GM12891 (cell line): ENCODE measurements at places on chromosomes 6 and 20.

- no peak for DNase-seq
These were observed 206.0 kb upstream of the FOXQ1 start for GRCh38 chr6:1105833-1106400.

GRCh38 chr20:14617123-14617522, 279.7 kb upstream of the FLRT3 start:
- no peak for DNase-seq

DNA sequence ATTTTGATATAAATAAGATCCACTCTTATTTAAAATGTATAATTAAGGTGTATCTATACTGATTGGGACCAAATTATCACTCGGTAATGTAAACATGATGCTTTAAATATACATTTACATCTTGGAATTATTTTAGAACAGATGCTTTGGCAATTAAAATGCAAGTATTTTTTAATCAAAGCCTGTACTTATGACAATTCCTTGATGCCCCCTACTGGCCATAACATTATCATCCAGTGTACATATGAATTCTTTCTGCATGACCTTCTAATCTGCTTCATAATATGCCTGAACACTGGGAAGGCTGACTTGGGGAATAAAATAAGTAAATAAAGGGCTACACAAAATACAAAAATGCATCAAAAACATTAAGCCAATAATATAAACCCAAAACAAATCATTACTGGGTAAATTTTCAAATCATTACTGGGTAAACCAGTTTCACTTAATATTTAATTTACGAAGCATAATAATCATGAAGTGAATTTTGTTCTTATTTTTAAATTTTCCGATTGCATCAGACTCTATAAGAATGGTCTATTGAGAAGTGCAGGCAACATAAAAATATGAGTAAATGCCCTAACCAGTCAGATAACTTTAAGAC, 65.1 kb downstream of the CGA start:
- DNase-seq, result no peak

- no peak for DNase-seq
These were observed 4.0 kb upstream of the FERMT1 start for GRCh38 chr20:6126846-6127245.

DNA sequence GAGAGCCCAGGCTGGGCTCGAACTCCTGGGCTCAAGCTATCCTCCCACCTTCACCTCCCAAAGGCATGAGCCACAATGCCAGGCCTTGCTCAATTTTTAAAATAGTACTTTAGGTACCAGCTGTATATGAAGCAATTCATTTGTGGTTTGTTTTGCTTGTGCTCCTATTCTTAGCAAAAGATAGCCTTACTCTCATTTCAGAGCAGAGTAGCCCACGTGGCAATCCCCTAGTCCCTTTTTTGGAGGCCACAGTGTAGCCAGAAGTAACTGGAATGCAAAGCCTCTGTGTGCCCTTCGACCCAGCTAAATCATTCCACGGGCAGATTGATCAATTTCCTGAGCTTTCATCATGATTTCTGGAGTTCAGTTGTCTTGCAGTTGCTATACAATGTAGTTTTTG, 372.2 kb downstream of the NRN1 start:
- DNase-seq, result no peak

DNA sequence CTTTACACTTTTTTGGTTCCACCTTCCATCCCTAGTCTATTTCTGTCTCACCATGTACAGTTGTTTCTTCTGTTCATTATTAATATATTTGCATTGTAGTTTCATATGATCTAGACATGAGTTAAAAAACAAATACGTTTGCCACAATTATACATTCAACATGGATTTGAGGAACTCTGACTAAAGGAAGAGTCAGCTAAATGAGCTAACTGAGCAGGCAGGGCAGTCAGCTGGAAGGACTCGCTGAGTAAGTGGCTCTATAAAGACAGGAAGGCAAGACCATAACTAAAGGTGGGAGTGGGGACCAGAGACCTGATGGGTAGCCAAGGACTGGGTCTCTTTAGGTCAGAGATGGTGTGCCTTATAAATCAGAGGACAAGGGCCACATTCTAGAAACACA, 26.3 kb downstream of the TMX4 start:
- no peak for DNase-seq

- peak; percentile 29 for DNase-seq
These were observed 828 bp upstream of the DSTN start for GRCh38 chr20:17568972-17569521.

DNA sequence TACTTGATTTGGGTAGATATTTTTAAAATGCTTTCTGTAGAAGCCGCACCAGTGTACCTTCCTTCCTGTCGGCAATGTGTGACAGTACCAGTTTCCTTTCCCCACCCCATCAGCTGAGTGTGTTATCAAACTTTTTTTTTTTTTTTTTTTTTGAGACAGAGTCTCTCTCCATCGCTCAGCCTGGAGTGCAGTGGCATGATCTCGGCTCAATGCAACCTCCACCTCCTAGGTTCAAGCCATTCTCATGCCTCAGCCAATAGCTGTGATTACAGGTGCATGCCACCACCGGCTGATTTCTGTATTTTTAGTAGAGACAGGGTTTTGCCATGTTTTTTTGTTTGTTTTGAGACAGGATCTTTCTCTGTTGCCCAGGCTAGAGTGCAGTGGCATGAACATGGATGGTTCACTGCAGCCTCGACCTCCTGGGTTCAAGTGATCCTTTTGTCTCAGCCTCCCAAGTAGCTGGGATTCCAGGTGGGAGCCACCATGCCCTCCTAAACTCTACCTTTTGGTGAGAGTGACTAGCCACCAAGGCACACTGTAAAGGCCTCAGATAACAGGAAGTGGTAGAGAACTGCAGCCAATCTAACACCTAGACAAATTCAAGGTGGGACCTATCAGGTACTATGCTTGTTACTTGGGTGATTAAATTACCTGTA, 26.5 kb upstream of the ZBTB22 start:
- no peak for DNase-seq

DNA sequence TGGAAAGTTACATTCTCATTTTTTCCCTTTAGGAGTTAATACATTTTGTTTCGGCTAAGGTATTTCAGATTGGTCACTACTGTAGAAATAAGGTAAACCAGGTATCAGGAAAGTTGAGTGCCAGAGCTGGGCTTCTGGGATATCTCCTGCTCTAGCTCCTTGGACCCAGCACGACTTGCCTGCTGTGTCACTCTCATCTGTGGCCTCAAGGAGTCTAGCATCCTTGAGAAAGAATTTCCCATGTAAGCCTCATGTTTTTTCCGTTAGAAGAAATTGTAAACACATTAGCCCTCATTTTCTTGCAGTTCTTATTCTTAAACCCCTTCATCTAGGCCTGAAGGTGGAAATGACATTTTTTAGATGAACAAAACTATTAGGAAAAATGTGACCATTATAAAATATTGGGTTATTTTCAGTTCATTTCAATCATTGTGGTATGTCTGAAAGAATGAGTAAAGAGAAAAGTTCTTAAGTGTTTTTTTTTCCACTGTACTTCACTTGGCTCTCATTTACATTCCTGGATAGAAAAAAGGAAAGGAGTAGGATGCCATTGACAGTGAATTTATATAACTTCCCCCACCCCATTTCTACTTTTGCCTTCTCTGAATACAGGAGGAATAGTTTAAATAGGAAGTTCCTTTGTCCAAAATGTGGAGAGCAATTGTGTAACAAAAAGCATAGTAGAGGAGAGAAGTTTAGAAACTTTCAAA, 46.7 kb downstream of the CD2AP start:
- no peak for DNase-seq

GRCh38 chr6:108291091-108291490, 3.8 kb upstream of the AFG1L start:
- no peak for DNase-seq

- DNase-seq, result peak; percentile 54
These were observed 37.0 kb downstream of the MAK start for GRCh38 chr6:10801224-10801848.

- no peak for DNase-seq
These were observed 52.3 kb downstream of the RNGTT start for GRCh38 chr6:88910922-88911778.

- no peak for DNase-seq
These were observed 11.4 kb downstream of the SYTL3 start for GRCh38 chr6:158661156-158661685.

DNA sequence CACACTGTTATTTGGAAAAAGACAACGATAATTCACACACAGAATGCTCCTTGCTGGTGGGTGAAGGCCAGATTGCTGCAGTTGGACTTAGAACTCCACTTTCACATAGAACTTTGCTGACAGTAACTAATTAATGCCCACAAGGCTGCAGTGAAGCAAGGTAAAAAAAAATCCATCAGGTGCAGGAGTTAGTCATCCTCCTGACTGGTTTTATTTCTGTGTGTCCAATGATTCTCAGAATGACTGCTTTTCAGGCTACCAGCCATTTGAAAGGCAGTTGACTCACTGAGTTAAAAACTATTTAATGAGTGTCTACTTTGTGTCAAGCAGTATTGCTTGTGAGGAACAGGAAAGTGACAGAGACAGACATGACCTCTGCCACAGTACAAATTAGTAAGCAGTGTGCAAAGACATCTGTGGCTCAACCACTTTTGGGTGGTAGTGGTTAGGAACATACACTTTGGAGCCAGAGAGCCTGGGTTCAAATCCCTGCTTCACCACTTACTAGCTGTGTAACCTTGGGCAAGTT, 41.9 kb downstream of the ELOVL5 start:
- peak; percentile 20 for DNase-seq

DNA sequence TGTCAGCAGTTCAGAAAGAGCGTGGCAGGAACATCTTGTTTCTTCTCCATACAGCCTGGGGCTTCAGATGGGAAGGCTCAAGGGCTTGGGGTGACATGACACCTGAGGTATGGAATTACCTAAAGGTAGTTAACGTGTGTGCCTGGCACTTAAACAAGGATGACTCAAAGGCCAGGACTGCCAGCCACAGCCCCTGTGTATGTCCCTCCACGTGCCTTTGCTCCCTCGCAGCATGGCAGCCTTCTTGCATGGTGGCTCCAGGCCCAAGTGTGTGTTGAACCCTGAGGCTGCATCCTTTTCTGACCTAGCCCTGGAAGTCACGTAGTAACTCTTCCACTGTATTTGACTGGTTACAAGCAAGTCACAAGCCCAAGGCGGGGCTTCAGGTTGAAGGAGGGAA, 33.6 kb upstream of the MYL9 start:
- DNase-seq, result no peak

DNA sequence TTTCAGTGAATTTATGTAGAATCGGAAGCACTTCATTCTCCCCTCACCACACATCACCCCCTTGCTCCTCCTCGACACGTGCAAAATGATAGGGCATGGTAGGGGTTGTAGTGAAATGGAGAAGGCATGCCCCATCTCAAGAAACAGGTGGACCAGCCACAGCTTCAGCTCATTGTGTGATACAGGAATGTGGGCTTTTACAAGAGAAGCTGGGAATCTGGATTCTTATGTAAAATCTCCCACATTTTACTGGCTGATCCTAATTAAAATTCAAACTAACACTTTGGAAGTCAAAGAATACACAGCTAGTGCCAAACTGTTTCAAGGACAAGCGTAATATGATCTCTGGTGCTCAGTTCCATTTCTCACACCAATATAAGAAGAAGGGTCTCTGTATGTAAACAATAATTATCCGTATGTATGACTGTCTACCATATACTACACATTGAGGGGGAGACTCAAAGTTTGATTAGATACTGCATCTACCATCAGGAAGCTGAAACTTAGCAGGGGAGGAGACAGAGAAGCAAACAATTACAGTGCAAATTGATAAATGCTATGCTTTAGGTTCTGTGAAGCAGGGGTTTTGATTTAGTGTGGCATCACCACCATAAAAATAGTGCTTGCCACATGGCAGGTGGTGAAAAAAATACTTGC, 24.3 kb upstream of the KIAA0408 start:
- no peak for DNase-seq

GRCh38 chr20:58634521-58635278, 16.4 kb upstream of the STX16 start:
- peak; percentile 44 for DNase-seq

- DNase-seq, result no peak
These were observed 345.3 kb upstream of the ZFP64 start for GRCh38 chr20:52536841-52537400.

GRCh38 chr20:24909086-24909780, 39.8 kb upstream of the CST7 start:
- DNase-seq, result no peak
